CD4-positive, alpha-beta T cell treated with Interferon alpha-2 for 1 hour (primary cell): ENCODE measurements at places on chromosomes 7 and 10.

GRCh38 chr7:155665079-155665956 is 20.9 kb downstream of the RBM33 start:
- no peak for DNase-seq

DNA sequence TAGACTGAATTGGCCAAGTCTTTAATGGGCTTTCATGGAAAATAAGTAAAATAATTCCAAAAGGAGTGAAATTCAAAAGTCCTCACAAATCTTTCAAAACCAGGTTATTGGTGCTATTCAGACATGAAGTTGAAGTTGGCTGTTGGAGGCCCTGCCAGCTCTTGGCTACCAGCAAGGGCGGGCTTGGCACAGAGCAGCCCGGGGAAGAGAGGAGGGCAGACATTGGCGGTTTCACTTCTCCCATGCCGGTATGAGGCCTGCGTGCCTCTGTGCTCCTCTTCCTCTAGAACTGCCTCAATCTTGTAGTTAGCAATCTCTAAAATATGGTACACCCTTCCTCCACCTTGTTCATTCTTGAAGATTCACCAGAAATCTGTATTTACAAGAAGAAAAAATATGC is 16.4 kb upstream of the NPS start:
- DNase-seq, result no peak

GRCh38 chr10:72449941-72450441 is 95.3 kb upstream of the DNAJB12 start:
- DNase-seq, result no peak

GRCh38 chr7:99255463-99255862 is 17.2 kb upstream of the MYH16 start:
- no peak for DNase-seq

DNA sequence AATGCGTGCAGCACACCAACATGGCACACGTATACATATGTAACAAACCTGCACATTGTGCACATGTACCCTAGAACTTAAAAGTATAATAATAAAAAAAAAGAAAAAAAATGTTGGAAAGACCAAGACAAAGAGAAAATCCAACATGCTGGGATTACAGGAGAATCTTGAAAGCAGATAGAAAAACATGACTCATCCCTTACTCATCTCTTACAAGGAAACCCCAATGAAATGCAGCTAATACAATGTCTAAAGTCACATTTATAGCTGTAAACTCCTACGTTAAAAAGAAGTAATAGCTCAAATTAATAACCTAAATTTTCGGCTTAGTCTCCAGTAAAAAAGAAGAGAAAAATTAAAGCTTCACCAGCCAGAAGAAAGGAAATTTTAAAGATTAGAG is 47.5 kb upstream of the DGKB start:
- no peak for DNase-seq

DNA sequence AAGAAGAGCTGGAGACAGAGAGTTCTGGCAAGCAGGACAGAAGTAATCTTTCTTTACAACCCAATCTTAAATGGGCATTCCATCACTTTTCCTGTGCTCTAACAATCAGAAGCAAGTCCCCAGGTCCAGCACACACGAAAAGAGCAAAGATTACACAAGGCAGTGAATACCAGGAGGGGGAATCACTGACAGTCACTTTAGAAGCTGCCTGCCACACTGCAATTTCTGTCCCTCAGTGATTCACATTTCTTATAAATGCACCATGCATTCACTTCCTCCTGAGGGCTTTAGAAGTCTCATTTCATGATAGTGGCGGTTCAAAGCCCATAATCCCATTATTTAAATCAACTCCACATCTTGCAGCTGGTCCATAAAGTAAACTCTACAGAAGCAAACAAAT is 362.5 kb downstream of the POM121L12 start:
- DNase-seq, result no peak

- no peak for DNase-seq
Measured at GRCh38 chr7:116986611-116987565, 33.6 kb downstream of the ST7 start.
